ENCODE measurements at places on chromosomes 5 and 9.
A peak's percentile ranks its signal among the peaks of the same experiment; 100 is the strongest.

DNA sequence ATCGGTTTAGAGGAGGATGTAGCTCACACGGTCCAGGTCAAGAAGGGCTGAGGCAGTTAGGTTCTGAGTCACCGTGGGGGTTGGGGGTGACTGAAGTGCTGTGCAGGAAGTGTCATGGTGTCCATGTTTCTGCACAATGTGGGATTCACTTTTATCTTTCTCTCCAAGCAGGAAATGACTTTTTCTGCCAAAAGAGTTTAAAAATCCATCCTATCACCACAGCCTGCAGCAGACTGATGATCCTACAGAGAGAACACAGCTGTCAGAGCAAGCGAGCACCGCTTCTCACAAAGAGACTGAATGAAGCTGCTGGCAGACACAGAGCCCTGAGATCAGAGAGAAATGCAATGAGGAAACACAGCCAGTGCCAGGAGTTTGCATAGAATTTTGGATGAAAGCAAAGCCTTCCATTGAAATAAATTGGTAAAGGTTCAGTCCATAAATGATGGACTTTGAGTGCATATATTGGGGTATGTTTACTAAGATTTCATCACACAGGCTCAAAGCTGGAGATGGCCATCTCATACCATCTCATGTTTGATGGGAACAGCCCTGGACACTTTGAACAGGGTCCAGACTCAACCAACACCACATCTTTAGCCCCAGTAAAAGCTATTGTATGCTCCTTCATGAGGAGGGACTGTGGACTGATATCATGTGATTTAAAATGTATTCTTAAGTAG is 213.9 kb upstream of the FBXL7 start:
- no peak for DNase-seq

DNA sequence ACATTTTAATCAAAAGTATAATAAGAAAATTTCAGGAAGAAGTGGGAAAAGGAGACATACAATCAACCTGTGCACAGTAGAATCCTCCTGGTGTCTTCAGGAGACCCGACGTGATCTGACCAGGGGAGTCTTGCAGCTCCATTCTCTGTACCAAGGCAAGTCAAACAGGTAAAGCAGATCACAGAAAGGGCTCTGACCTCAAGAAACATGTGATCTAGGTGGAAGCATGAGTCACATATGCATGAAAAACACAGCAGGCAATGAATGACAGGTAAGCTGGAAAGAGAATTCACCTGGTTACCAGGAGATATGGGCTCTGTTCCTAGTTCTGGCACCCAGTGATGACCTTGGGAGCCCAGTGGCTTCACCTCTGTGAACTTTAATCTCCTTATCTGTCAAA is 19.4 kb upstream of the FABP6 start:
- DNase-seq = peak; percentile 77

DNA sequence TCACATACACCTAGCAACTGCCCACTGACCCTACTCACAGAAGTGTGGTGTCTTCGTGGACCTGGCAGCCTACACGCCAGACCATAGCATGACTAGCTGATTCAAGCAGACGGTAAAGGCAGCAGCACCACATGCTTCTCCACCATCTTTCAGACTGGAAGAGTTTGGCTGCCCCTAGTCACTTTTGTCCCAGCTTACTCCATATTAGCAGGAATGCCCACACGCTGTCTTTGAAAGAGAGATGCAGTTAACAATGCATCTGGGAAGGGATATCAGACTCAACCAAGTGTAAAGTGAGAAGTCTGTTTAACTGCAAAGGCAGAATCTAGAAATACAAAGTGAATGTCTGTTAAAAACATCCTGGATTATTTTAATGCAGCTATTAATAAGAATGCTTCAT is 177.2 kb upstream of the GNA14 start:
- no peak for DNase-seq

- DNase-seq = no peak
Observed at GRCh38 chr9:36911601-36912412, 122.3 kb downstream of the PAX5 start.

GRCh38 chr5:66326276-66326675 is 182.2 kb downstream of the SREK1 start:
- DNase-seq = no peak

- no peak for DNase-seq
Observed at GRCh38 chr5:57033503-57033902, 81.6 kb upstream of the MIER3 start.

DNA sequence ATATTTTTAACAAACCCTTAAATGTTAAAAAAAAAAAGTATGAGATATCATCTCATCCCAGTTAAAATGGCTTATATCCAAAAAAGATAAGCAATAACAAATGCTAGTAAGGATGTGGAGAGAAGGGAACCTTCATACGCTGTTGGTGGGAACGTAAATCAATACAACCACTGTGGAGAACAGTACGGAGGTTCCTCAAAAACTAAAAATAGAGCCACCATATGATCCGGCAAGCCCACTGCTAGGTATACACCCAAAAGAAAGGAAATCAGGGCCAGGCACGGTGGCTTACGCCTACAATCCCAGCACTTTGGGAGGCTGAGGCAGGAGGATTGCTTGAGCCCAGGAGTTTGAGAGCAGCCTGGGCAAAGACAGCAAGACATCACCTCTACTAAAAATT is 3.0 kb downstream of the MTMR12 start:
- no peak for DNase-seq

GRCh38 chr5:108911055-108911454 is 163.4 kb downstream of the FER start:
- no peak for DNase-seq

GRCh38 chr5:172748341-172748843 is 22.6 kb downstream of the DUSP1 start:
- DNase-seq = no peak

GRCh38 chr5:41863871-41864486 is 6.2 kb downstream of the OXCT1 start:
- DNase-seq = no peak

DNA sequence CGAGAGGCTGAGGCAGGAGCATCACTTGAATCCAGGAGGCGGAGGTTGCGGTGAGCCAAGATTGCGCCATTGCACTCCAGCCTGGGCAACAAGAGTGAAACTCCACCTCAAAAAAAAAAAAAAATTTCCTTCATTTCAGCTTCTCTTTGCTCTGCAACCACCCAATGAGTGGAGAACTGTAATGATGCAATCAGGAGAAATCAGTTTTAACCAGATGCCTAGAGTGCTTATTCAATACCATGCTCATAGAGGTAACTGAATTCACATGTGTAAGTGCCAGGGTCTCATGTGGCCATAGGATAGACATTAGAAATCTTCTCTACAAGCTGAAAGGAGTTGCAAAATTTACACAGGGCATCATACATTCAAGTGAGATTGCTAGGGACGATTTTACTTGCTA is 70.6 kb downstream of the HMHB1 start:
- DNase-seq = no peak

DNA sequence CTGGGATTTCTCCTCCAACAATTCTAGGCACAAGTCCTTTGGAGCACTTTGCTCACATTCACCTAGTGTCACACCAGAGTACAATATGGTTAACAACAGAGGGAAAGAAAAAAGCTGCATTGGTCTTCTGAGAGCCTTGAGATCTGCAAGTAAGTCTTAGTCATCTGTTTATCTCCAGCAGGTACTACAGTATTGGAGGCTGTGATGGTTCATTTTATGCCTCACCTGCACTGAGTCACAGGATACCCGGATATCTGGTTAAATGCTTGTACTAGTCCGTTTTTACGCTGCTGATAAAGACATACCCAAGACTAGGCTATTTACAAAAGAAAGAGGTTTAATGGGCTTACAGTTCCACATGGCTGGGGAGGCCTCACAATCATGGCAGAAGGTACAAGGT is 525.0 kb downstream of the NR2F1-AS1 start:
- no peak for DNase-seq

- no peak for DNase-seq
Observed at GRCh38 chr9:78745331-78745730, 448.4 kb downstream of the PSAT1 start.

- no peak for DNase-seq
Observed at GRCh38 chr5:105508519-105508918, 1945.9 kb upstream of the NUDT12 start.

- DNase-seq = no peak
Observed at GRCh38 chr5:72234265-72234700, 85.8 kb downstream of the MRPS27 start.

GRCh38 chr5:72498284-72498683 is 8.9 kb downstream of the ZNF366 start:
- no peak for DNase-seq

GRCh38 chr9:89400403-89401116 is 82.3 kb downstream of the SECISBP2 start:
- DNase-seq = no peak

GRCh38 chr9:37564916-37565315 is 11.3 kb downstream of the FBXO10 start:
- DNase-seq = no peak

DNA sequence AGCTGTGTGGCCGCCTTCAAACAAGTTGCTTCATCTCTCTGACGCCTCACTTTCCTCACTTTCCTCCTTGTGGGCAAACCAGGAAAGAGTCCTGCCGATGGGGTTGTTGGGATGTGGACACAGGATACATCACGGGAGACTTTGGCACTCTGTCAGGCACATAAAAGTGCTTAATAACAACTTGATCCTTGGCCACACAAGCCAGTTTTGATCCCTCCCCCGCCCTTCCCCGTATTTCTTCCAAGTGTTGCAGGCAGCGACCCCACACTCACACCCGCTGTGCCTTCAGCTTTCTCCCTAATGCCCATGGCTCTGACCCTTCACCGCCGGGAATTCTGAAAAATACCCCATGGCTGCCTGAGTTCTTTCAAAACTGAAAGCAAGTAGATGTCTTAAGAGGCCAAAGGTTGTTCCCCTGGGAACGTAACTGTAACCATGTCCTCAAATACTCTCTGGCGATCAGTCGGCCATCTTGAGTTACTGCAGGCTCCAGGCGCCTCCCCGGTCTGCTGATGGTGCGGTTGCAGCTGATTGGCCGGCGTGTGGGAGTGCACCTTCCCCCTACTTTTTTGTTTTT is 59.8 kb downstream of the ARHGEF37 start:
- peak; percentile 43 for DNase-seq

DNA sequence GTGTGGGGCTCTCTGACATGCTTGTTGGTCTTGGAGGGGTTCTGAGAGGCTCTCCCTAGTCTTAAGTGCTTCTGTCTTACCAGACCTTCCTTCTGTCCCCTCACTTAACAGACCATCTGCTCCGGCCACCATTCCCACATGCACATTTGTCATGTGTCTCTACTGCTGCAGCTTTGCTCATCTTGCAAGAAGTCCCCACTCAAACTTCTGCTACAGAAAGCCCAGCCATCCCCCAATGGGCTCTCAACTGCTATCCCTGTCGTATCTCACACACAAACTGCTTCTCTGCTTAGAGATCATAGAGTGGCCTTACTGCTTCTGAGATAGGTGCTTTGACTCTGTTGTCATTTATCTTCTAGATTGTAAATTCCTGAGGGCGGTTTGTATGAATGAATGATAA is 69.4 kb downstream of the NUP214 start:
- no peak for DNase-seq

DNA sequence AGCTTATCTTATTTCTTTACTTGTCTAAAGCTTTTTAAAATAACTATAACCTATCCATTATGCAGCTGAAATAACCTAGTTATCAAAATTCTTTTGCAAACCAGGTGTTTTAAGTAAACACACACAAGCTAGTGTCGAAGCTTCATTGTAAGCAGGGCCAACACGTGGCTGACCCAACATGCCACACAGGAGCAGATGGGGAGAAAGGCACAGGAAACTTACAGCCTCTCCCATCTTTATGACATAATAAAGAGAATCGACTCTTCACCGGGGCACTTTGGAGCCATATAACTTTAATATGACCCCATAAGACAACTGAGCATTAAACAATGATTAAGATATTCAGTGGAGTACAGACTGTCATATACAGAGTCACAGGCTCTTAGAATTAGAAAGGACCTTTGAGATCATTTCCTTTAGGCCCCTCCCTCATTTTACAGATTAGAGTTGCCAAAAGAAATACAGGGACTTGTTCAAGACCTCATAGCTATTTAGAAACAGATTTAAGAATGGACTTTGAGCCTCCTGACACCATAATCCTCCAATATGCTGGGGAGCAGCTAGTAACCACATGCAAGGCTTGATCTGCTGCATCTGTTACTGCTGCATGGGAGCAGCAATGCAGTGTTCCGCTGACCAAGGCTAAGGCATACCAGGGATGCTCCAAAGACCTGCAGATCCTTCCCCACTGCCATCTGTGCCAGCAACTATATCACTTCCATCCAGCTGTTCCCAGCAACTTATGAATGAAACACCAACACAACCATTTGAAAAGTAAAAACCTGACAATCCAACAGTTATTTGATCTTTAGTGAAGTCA is 75.4 kb downstream of the RASEF start:
- DNase-seq = no peak

GRCh38 chr9:109107402-109108240 is 12.1 kb downstream of the TMEM245 start:
- no peak for DNase-seq

DNA sequence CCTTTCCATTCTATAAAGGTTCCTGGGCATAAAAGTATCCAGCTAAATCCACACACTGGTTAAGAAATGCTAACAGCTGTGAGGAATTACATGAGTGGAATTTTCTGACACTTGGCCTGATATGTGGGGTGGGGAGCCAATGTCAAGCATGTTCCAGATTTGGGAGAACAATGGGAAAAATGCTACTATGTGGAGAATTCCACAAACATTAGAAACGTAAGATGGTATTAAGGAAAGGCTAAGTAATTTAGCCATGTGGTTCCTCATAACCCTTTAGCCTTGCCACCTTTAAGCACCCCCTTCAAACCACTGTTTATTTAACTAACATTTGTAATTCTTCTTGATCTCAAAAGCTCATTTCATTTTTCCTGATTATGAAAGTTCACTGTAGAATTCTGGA is 149.2 kb downstream of the GNA14 start:
- DNase-seq = no peak

DNA sequence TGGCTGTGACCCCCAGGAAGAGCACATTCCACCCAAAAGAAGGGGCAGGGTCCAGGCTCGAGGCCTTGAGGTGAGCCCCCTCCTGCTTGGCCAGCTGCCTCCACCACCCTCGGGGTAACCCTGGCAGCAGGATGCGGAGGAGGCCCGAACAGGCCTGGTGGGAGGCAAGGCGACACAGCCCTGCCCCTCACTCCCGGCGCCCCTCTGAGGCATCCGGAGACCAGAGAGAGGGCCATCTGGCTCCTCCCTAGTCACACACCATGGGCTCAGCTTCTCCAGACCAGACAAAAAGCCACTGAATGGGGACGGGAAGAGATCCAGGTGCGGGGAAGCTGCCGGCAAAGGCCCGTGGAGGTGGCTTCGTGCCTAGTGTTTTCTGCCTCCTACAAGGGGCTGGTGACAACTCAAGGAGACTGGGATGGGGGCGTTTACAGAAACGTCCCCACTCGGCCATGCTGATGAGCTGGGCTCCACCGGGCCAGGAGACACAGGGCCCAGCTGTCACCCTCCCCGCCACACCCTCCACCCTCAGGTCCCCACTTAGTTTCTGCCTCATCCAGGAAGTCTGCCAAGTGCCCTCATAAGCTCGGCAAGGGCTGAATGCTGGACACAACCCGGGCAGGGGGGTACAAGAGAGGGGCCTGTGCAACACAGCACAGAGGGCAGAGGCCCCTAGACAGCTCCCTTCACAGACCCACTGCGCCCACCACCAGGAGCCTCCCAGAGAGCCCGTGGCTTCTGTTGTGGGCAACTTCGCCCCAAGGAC is 41.9 kb downstream of the NACC2 start:
- no peak for DNase-seq

Data from Caco-2 (cell line).